ENCODE measurements at places on chromosomes 12 and 14.
A peak's percentile ranks its signal among the peaks of the same experiment; 100 is the strongest.

GRCh38 chr12:49054096-49054495 is 6.5 kb downstream of the KMT2D start:
- DNase-seq, result no peak

GRCh38 chr12:118292836-118293235 is 79.9 kb downstream of the TAOK3 start:
- DNase-seq, result no peak

DNA sequence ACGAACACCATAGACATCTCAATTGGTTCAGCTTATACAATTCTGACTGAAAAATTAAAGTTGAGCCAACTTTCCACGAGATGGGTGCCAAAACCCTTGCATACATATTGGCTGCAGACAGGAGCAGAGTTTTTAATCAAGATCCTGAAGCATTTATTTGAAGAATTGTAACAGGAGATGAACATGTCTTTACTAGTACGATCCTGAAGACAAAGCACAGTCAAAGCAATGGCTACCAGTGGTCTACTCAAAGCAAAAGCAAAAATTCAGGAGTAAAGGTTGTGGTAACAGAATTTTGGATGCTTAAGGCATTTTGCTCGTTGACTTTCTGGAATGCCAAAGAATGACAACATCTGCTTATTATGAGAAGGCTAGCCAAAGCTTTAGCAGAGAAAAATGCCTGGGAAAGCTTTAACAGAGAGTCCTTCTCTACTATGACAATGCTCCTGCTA is 20.7 kb downstream of the ZDHHC17 start:
- DNase-seq, result peak; percentile 77

DNA sequence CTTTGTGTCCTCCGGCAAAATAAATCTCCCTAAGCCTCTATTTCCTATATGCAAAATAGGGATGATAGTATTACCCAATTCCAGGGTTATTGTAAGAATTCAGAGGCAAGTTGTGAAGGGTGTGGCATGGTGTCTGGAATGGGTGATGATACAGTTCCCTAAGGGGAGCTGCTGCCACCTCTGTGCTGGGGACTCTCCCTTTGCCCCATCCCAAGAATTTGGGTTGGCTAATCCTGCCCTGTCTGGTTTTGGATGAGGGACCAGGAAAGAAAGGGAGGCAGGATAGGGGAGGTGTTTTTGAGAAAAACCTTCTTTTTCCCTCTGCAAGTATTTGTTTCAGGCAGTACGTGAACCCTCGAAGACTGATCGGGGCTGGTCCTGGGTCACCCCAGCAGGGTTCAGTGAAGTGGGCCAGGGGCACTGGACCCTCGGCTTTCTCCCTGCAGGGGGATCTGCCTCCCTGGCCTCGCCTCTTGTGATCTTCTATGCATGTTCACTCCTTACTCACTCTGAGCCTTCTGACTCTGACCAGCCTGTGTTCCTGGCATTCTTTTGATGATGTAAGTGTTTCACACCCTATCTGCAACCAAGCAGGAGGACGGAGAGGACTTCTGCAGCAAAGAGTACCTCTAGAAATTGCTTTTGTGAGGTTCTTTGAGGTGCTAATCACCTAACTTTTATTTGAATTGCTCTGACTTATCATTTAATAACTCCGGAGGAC is 60.8 kb downstream of the RASSF3 start:
- DNase-seq, result no peak

Data from GM04503 (cell line).